CD8-positive, alpha-beta T cell (primary cell): ENCODE measurements at places on chromosomes 7 and 10. TPM values are rescaled to one million over a fixed set of nuclear protein-coding genes. Genes with fewer than 3 reads are reported as not detected.

GRCh38 chr7:11427686-11428273 is 404.2 kb downstream of the THSD7A start:
- DNase-seq: peak; percentile 28

DNA sequence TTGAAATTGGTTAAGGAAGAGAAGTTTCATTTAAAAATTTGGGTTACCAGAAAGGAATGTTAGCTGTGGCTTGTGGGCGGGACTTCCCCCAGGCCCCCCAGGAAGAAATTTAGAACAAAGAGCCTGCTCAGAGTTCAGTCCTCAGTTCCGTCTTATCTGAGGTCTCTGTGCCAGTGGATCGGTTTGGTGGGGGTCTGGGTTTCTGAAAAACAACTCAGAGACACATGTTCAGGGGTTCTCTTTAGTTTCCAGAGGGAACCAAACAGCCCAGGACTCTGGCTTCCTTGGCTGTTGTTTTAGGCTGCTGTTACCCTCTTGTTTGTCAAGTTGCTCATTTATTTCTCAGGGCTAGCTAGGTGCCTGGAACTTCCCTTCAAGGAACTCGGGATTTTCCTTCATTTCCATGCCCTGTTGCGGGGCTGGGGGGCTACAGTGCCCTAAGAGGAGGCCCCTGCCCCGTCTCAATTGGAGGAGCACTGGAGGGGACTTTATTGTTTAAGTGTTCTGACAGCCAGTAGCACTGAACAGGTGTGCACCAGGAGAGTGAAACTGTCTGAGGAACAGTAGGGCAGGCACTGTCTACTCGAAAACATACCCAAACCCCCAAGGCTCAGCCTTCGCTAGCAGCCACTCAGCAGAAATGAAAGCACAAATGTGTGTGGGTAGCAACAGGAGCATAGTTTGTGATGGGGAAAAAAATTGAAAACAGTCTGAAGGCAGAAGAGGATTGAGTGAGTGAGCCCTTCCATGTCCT is 59.9 kb downstream of the ALOX5 start:
- DNase-seq: no peak

GRCh38 chr10:122213766-122214165 is 57.3 kb upstream of the BTBD16 start:
- DNase-seq: no peak

DNA sequence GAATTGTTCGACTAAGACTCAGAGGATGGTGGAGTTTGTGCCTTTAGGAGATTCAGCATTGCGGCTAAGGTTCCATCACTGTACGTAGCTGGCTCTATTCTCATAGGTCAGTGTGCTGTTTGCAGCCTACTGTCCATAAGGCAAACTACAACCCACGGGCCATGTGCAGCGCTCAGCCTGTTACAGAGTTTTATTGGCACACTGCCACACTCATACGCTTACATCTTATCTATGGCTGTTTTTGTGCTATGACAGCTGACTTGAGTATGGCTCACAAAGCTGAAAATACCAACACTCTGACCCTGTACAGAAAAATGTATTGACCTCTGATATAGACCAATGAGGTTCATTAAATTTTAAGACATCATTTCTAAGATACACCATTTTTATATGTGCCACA is 114.5 kb downstream of the ARID5B start:
- DNase-seq: no peak

- DNase-seq: no peak
These were observed 58.3 kb downstream of the SEMA3A start for GRCh38 chr7:84136336-84136735.

DNA sequence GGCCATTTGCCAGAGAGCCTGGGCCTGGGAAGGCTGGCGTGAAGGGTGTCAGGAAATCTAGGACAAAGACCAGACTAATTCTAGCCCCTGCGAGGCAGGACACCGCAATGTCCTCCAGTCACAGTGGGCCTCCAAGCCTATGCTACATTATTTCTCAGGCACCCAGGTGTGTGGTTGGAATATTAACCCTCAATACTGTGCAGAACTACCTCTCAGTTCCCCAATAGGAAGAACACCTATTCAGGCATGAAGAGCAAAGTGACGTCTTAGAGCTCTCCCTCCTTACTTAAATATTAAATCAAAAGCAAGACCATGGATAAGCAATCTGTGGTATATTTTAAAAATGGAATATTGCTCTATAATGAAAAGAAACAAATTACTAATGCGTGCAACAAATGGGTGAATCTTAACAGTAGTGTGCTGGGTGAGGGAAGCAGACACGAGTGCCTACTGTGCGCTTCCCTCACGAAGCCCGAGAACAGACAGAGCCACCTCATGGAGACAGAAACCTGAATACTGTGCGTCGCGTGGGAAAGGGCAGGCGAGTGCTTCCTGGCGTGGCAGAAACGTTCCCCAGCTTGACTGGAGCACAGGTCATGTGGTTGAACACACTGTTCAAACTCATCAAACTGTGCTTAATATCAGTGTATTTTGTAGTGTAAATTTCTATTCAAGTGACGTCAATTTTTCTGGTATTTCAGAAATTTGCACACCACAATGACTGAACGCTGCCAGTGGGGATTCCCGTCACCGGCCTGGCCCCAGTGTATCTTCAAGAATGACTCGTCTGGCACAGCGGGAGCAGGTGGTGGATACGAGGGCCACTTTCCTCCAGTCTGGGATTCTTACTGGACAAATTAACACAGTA is 15.5 kb upstream of the PTPRN2 start:
- no peak for DNase-seq

DNA sequence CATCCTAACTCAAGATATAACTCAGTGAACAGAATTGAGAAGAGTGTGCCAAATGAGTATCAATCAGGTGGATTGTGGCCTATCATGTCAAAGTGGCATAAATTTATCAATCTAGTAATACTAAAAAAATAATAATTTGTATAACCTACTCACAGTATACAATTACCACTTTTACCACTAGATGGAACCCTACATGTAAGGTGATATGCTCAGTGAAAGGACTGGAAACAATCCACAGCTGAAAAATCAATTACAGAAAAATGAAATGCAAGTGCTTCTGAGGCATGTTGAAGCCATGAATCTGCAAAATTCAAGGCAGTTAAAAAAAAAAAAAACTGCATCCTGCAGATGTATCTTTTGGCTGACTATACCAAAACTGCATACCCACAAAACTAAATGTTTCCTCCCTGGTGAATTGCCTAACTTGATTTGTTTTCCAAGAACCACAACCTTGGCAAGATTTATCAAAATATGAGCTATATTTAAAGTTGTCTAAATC is 13.9 kb downstream of the ARHGAP19 start:
- DNase-seq: no peak

GRCh38 chr10:15652117-15652516 is 67.6 kb downstream of the ITGA8 start:
- DNase-seq: no peak

AGR3 gene
- not detected for total RNA-seq

METTL27 gene
- not detected for total RNA-seq

EGR2 gene
- total RNA-seq: 6.1 TPM

RELN gene
- not detected for total RNA-seq
